ENCODE measurements at places on chromosomes 11 and 22.

DNA sequence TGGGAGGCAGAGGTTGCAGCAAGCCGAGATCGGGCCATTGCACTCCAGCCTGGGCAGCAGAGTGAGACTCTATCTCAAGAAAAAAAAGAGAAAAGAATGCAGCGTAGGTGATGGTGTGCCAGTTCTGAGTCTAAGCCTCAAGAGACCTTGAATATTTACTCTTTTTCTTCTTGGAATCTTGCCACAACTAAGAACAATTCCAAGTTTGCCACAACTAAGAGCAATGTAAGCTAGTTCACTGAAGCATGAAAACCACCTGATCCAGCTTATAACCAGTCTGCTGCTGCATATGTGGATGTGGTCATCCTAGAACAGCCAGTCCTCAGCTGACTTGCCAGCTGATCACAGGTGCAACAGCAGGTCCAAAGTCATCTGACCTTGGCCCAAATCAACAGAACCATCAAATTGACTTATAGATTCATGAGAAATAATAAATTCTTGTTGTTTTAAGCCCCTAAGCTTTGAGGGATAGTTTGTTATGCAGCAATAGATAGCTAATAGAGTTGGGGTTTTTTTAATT lies 25.4 kb upstream of the SEZ6L start:
- no peak for DNase-seq

- no peak for DNase-seq
Observed at GRCh38 chr22:25494774-25495173, 69.7 kb upstream of the GRK3 start.

DNA sequence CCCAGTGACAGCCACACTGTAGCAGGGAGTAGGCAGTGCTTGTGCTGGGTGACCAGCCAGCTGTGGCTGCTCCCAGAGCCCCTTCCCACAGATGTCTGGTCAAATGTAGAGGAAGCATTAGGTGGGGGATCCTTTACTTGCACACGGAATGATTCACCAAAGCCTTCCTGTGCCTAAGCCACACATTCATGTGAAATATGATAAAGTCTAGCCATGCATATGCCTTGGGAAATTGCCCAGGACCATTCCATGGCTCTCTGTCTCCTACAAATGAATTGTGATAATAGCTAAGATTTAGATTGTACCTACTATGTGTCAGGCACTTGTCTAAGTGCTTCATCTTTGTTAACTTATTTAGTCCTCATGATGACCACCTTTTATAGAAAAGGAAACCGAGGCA lies 217.5 kb upstream of the E2F8 start:
- DNase-seq, result peak; percentile 14

DNA sequence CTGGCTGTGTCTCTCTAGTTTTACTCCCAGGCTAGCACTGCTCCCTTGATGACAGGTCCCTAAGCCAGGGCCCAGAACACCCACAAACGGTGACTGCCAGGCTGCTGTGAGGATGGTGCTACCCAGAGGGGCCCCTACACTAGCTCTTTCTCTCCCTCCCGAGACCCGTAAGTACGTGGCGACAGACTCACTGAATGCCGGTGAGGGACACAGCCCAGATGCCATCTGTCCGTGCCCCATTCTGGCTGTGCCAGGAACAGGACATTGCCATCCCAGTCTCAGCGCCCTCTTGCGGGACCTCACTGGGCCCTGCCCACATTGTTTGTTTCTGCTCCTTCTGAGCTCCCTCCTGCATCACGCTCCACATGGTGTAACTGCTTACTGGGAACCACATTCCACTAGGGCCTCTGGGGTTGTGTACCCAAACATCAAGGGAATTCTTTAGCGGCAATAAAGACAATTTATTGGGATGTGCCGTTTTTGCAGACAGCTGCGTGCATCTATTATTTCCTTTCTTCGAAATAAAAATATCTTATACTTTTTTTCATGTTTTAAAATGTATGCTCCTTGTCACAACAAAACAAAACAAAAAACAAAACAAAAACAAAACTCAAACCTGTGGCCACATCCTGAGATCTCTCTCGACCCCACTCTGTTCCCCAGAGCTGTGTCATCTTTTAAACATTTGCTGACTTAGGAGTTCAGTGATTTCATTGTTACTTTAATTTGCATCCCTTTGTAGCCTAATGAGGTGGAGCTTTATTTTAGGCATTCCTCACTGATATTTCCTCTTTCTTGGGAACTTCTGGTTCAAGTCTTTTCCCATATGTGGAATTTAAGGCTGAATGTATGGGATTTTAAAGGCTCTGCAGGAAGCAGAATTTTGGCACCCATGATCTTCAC lies 4.4 kb upstream of the TPCN2 start:
- DNase-seq, result peak; percentile 88

DNA sequence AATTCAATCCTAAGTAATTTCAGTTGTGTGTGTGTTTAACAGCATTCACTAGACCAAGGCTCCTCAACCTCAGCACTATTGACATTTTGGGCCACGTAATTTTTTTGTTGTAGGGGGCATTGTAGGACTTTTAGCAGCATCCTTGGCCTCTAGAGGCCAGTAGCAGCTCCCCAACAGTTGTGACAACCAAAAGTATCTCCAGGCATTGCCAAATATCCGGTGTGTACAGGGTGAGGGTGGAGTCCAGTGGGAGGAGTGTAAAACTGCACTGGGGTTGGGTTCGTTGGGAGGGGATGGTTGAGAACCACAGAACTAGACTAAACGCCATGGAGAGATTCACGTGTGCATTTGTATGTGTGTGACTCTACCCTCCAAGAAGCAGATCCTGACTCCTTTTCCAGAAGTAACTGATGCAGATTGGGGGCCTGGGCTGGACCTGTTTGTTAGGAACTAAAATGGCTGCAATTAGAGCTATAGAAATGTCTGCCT lies 5.9 kb upstream of the PHF21A start:
- peak; percentile 71 for DNase-seq

Measured in fibroblast of skin of right quadriceps (primary cell).